NB4 (cell line): ENCODE measurements at places on chromosomes 7 and 10.
A peak's percentile ranks its signal among the peaks of the same experiment; 100 is the strongest.

GRCh38 chr10:124870854-124871425, 69.3 kb downstream of the ABRAXAS2 start:
- no peak for DNase-seq

DNA sequence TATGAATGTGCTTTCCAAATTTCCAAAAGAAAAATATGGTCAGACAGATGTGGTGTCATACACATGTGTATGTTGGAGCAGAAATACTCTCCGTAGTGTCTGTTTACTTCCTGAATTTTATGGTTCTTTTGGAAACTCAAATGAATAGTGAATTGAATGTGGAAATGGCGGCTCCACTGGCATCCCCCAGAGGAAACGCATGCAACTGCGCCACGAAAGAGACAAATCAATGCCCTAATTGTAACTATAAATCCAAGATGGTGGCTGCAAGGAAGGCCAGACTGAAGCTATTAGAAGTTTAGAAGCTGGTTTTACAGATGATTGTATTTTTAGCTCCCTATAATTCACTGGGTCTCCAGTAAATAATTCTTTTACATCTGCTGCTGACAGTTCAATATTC, 246.7 kb downstream of the FGFR2 start:
- no peak for DNase-seq

DNA sequence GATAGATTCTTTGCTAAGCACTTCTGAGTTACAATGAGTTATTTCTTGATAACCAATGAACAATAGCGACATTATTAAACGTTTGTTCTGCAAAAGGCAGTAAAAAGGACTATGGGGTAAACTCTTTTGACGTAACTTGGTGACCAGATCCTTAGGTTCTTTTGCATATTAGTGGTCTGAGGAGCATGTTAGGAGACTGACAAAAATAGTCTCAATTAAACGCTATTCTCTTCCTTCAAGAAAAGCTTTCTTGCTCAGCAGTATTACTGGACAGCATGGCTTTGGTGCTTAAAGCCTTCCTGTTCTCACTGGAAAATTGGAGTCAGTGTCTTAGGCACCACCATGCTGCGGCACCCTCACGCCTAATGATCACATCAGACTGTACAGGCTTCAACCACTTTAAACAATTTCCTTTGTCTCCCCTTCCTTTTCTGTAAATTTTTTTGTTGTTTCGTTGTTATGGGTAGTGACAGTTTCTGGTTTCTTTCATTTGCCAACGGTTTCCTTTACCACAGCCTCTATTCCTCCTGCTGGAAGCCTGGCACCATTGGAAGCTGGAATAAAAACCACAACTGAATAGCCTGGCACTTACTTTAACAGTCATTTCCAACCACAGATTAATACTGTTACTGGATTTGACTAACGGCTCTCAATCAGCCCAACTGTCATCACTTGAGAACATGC, 49.2 kb upstream of the FAM133B start:
- DNase-seq: no peak

GRCh38 chr7:41247143-41247865, 455.6 kb downstream of the INHBA start:
- DNase-seq: no peak

DNA sequence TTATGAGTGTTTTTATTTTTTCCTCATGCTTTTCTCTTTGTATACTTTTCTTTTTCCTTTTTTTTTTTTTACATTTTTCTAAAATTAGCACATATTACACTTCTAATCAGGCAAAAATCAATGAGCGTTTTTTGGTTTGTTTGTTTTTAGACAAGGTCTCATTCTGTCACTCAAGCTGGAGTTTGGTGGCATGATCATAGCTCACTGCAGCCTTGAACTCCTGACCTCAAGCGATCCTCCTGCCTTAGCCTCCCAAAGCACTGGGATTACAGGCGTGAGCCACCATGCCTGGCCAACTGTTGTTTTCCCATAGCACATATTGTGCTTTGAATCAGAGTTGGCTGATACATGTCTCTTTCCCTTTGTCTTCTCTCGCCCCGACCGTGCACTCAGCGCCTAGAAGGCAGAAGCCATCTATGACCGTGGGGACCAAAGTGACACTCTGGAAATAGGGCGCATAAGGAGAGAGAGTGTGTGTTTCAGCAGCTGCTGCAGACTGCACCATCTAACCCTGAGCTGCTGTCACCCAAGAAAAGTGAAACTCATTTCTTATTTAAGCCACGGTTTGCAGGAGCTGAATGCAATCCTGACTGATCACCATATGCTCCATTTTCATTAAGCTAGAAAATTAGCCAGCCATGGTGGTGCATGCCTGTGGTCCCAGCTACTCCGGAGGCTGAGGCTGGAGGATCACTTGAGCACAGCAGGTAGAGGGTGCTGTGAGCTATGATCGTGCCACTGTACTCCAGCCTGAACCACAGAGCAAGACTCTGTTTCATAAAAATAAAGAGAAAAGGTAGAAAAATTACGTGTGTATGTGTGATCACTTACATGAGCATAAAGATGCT, 41.4 kb upstream of the GTF2I start:
- peak; percentile 55 for DNase-seq

DNA sequence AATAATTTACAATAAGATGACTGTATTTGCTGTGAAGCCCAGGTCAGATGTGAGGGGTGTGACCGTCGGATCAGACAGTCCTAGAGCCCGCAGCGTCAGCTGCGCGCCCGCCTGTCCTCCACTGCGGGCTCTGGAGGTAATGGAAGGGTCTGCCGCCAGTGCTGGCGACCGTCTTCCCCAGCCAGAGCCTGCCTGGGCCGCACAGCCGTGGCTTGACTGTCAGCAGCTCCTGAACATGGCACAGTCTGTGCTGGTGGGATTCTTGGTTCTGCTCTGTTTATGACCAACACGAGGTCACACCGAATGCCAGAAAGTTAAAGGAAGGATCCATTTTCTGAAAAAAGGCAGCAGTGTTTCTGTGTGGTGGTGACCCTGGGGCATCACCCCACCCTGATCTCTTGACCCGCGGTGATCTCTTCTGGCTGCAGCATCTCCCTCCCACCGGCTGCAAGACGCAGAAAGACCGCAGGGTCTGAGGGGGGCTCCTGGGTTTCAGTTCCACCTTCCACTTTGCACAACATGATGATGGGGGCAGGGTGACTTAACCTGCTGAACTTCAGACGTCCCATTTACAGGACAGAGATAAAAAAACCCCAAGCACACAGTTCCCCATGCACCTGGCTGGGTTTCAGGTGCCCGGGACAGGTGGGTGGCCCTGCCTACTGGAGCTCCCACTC, 103.7 kb downstream of the DNAJB6 start:
- DNase-seq: no peak

GRCh38 chr10:133279326-133280226, 2.9 kb upstream of the ADAM8 start:
- DNase-seq: peak; percentile 90

DNA sequence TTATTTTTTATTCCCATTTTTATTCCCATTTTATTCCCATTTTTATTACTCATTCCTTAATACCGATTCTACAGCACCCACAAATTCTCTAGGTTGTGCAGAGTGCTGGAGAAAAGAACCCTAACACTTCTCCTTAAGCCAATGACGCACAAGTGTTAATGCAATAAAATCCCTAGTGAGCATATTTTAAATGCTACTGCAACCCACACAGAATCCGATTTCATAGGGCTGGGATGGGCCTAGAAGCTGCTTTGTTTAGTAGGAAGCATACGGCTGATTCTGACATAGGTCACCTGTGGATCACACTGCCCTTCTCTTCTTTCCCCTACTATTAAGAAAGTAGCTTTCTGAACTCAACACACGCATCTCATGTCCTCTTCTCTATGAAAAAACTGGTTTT, 45.1 kb upstream of the CABCOCO1 start:
- DNase-seq: no peak

DNA sequence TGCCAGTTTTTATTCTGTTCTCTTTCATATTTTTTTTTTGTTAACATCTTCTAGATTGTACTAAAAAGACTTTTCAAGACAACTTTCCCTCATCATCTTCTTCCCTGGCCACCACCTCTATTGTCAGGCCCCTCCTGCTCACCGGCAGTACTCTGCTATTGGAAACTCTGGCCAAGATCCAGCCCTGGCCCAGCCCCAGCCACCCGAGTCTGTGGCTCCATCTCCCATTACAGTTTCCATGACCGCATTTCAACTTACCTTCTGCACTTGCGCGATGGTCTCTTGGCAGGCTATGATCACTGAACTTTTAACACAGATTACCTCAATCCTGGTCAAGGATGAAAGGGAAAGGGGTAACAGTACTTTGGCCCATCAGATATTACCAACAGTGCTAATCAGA, 137.7 kb upstream of the POM121L12 start:
- DNase-seq: no peak

DNA sequence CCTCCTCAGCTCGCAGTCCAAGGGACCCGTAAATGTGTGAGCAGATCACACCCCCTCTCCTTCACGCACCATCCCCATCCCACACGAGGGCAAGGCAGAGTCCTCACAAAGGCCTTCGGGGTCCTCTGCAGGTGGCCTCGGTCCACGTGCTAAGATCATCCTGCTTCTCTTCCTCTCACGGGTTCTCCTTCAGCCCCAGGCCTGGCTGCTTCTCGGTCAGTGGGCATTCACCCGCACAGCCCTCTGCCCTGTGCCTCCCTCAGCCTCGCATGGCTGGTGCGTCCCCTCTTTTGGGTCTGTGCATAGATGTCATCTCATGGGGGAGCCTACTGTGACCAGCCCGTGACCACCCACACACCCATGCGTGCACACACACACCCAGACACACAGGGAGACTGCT, 17.3 kb upstream of the FOXL3 start:
- no peak for DNase-seq

GRCh38 chr10:89207801-89208551, 859 bp upstream of the CH25H start:
- peak; percentile 43 for DNase-seq

GRCh38 chr7:151958036-151959010, 2.1 kb downstream of the GALNTL5 start:
- DNase-seq: no peak

GRCh38 chr10:17548162-17548561, 69.0 kb downstream of the HACD1 start:
- DNase-seq: no peak

DNA sequence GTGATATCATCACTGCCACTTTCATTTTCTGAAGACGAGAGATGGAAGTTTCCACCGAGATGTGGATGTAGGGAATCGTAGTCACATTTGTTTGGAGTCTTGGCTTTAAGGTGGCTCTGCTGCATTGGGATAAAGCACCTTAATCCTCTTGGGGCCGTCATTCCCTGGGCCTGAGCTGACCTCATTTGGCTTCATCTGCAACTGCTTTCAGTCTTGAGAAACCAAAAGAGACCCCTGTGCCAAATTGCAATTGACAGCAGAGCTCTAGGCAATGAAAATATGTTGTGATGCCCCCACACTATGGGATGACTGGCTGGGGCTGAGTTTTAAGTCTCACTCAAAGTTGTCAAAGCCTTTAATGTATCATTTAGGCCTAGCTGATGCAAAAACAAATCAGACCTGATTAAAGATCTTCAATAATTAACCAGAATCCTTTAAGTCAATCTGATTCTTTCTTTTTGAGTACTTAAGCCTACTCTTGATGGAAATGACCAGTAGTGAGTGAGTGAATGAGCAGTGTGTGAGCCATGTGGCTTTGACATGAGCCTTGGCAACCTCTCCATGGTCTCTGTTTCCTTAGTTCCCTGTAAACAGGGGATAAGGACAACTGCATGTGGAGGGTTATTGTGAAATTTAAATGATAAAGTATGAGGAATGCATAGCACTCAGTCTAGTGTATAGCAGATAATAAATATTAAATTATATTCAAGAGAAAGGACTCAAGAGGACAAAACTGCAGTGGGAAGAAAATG, 155.0 kb downstream of the BMPER start:
- no peak for DNase-seq

GRCh38 chr10:11593612-11594011, 17.8 kb downstream of the USP6NL start:
- DNase-seq: no peak

GRCh38 chr7:17690030-17690429, 250.3 kb downstream of the SNX13 start:
- DNase-seq: peak; percentile 96

- no peak for DNase-seq
These were observed 261.4 kb downstream of the ZMYND11 start for GRCh38 chr10:396535-397220.

GRCh38 chr10:73585327-73585726, 5.8 kb downstream of the USP54 start:
- no peak for DNase-seq

GRCh38 chr10:650886-651615, 38.4 kb downstream of the DIP2C start:
- DNase-seq: no peak

GRCh38 chr10:110864662-110865140, 7.0 kb upstream of the PDCD4 start:
- DNase-seq: peak; percentile 92

GRCh38 chr10:3045471-3046209, 21.7 kb upstream of the PFKP start:
- DNase-seq: no peak

- no peak for DNase-seq
These were observed 9.6 kb downstream of the ZKSCAN5 start for GRCh38 chr7:99514050-99514449.

- DNase-seq: no peak
These were observed 56.3 kb downstream of the FZD1 start for GRCh38 chr7:91320366-91321078.

GRCh38 chr7:121187222-121187621, 141.6 kb upstream of the WNT16 start:
- no peak for DNase-seq

DNA sequence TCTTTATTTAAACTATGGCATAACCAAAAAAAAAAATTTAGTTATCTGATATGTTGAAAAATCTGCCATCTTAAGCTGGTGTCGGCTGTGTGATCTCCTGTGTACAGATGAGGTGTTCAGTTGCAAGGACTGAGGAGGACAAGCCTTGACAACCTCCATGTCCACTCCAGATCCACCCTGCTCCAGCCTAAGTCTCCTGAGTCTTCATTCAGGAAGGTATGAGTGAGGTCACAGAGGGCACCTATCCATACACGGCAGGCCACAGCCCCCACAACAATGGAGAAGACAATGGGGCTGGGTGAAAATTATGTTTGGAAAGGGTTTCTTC, 16.1 kb downstream of the TARP start:
- no peak for DNase-seq

- DNase-seq: no peak
These were observed 80.1 kb upstream of the ATP6V0A4 start for GRCh38 chr7:138878051-138878450.

- no peak for DNase-seq
These were observed 62.8 kb upstream of the PRKCQ start for GRCh38 chr10:6642876-6643275.

- no peak for DNase-seq
These were observed 44.6 kb downstream of the MTERF1 start for GRCh38 chr7:91835826-91836368.

GRCh38 chr7:18894155-18894554, 223.3 kb downstream of the TWIST1 start:
- DNase-seq: no peak

GRCh38 chr10:119539359-119539825, 3.1 kb downstream of the RGS10 start:
- no peak for DNase-seq

DNA sequence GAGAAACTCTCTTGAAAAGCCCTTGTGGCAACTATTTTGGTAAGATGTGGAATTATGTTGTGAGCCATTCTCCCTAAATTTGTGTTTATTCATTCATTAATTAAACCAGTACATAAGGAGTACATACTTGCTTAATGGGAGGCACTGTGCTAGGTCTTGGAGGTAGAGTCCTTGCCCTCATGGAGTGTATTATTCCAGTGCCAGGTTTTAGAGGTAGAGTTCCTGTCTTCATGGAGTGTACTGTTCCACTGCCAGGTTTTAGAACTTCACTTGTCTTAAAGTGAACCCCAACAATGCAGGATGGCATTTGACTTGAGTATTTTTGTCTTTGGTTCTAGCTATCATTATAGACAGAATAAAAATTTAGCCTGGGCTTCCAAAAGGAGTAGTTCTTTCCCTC, 8.8 kb downstream of the MXI1 start:
- no peak for DNase-seq
